H4 (cell line): ENCODE measurements at places on chromosomes 16 and 17. TPM values are rescaled to one million over a fixed set of nuclear protein-coding genes. Genes with fewer than 3 reads are reported as not detected.

Gene CETP
- total RNA-seq, result not detected in 2 replicates

- DNase-seq, result no peak
These were observed 113.7 kb upstream of the DHX40 start for GRCh38 chr17:59451706-59452105.

DNA sequence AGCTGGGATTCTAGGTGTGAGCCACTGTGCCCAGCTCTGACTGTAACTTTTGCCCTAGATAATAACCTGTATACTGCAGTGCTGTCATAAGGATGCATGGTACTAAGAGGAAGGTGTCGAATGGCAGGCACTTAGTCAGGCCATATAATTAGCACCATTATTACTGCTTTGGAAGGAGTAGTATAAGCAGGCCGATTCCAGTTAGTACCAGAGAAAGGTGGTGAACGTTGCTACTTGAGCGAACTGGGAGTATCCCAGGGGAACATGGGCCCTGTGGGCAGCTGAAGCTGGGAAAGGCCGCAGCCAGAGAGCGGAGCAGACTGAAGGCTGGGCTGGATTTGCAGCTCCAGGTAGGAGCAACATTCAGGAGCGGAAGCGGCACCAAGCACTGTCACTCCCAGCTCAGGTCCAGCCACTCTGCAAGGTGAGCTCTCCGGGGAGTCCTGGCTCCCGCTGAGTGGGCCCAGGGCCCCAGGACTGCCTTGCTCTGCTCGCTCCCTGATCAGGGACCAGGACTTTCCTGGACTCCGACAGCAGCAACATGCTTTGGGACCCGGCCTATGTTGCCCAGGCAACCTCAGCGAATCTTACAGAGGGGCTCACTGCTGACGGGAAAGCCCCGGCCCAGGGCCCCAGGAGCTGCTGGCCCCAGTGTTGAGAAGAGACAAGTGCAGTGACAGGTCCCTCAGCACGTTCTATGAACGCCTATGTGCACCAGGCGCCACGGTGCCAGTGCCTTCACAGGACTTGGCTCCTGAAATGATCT, 28.6 kb downstream of the C16orf74 start:
- DNase-seq, result no peak

- peak; percentile 65 for DNase-seq
These were observed 46.3 kb downstream of the DNAH9 start for GRCh38 chr17:11644265-11645212.

Gene MFSD11
- total RNA-seq, result 33.5 and 36.7 TPM in 2 replicates

Gene PLA2G10
- total RNA-seq, result not detected in 2 replicates

Gene ACSM3
- 1.6 and 3.5 TPM in 2 replicates for total RNA-seq

Gene PRSS22
- not detected in 2 replicates for total RNA-seq

DNA sequence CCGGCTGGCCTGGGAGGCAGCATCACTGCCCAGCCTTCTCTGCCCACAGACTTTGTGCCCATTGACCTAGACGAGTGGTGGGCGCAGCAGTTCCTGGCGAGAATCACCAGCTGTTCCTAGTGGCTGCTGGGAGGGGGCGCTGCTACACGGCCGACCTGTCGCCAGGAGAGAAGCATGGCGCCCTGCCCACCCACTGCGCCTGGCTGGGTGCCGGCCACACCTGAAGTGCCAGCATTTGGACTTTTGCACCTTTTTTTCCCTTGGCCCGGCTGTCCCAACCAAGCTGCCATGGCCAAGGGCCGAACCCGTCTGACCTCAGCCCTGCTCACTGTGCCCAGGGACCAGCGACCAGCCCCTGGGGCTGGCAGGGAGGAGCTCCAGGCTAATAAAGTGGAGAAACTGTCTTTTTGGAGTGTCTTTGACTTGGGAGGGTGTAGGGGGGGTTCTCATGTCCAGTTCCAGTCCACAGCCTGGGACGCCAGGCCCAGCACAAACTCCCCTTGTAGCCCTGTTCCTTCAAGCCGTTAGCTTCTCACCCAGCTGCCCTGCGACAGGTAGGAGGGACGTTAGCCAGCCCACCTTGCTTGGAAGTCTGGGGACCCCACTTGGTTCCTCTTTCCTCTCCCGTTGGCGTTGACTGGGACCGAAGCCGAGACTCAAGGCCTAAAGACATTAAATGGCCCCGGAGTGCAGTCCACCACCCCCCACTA, 939 bp upstream of the WDR90 start:
- DNase-seq, result peak; percentile 21

Gene CCL8
- not detected in 2 replicates for total RNA-seq

- no peak for DNase-seq
These were observed 55.1 kb downstream of the CENPV start for GRCh38 chr17:16298140-16298662.

Gene SLC16A6
- 1.2 and 2.7 TPM in 2 replicates for total RNA-seq

DNA sequence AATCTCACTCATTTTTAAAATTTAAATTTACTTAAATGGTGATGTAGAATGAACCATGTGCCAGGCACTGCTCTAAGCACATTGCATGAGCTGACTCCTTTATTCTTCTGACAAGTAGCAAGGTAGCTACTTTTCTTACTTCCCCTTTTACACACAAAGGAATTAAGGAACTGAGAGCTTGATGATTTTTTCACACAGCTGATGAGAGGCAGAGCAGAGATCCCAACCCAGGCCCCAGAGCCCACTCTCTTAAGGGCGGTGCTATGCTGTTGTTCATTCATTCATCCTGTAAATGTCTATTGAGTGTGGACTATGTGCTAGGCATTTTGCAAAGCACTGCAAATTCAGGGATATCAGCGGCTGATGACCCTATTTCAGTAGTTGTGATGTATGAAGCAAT, 17.9 kb downstream of the SEC14L5 start:
- no peak for DNase-seq

DNA sequence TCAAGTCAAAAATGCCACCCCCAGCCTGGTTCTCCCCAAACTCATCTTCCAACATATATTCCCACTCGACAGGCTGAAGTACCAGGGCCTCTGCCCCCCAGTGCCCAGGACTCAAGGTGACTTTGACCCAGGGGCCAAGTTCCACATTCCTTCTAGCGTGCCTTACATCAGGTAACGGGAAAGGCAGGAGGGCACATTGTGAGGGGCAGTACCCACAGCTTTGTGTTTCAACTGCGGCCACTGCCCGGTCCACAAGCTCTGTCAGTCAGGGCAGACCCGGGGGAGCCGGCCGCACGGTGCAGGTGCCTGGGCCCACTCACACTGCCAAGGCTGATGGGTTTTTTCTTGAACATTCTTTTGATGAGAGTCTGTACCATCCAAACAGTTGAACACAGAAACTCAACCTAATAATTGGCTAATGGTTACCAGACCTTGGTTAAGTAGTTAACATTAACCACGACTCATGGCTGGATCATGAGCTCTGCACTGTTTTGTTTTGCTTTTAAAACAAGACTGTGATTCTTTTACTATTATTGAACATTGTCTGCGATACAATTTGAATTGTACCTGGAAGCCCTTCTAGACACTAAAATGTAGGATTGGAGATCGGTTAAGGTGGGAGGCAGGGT, 17.6 kb downstream of the ACE start:
- DNase-seq, result no peak

DNA sequence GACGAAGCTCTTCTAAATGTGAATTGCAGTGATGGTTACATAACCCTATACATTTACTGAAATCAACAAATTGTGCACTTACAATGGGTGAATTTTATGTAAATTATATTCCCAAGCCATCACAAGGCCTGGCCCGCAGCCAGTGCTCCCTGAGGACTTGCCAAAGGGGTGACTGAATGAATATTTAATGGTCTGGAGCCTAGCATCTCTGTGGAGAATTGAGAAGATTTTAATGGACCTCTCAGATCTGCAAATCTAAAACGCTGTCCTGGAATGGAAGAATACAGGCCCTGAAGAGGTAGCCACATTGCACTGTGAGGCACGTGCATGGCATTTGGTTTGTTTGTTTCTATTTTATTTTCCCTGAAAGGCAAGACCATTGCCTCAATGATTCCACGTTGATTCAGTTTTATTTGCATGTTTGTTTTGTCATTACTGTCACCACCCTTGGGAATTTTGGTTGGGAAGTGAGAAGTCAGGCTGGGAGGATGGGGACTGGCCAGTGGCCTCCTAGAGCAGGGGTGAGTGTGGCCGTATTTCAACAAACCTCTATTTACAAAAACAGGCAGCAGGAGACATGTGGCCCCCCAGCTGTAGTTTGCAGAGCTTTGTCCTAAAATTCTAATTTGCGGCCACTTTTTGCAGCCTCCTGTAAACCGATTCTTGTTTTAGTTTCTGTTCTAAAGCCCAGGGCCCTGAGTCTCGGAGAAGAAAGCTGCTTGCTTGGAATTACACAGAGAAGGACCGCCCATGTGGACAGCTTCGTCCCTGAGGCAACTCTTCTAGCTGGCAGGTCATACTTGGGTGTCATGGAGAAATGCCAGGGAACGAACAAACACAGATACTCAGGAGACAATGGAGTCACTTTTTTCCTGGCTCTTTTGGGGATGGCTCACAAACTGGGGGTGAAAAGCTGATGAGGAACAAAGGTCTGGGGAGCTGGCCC, 40.5 kb upstream of the GCSH start:
- peak; percentile 56 for DNase-seq

Gene ZNF385C
- 0.04 TPM in 1 of 2 replicates, not detected in the other for total RNA-seq

- DNase-seq, result no peak
These were observed 53.5 kb downstream of the MARCHF10 start for GRCh38 chr17:62754631-62755030.

DNA sequence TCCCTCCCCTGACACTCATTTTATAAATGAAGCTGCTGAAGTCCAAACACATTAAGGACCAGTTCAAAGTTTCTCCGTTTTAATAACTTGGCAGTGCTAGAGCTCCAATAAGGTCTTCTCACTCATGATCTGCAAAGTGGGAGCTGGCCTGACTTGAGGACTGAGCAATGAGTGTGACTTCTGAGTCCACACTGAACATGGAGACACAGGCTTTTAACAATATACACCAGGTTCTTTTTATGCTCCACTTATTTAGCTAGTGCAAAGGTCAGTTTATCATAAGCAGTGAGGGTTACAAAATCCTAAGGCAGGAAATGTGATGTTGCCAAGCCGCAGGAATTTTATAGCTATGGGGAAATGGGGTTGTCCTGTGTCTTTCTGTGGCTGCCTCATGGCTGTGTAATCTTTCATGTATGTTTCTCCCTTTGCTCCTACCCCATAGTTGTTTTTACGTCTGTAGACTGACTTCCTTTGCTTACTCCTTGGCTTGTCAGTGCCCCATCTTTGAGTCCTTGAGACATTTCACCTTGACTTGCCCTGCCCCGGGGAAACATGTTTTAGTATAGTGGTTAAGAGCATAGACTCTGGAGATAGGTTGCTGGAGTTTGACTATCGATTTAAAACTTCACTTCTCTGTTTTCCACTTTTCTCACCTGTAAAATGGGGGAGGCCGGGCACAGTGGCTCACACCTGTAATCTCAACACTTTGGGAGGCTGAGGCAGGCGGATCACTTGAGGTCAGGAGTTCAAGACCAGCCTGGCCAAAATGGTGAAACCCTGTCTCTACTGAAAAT, 12.2 kb upstream of the MMD start:
- DNase-seq, result peak; percentile 97

- DNase-seq, result no peak
These were observed 6.3 kb downstream of the CDH5 start for GRCh38 chr16:66372898-66373155.

DNA sequence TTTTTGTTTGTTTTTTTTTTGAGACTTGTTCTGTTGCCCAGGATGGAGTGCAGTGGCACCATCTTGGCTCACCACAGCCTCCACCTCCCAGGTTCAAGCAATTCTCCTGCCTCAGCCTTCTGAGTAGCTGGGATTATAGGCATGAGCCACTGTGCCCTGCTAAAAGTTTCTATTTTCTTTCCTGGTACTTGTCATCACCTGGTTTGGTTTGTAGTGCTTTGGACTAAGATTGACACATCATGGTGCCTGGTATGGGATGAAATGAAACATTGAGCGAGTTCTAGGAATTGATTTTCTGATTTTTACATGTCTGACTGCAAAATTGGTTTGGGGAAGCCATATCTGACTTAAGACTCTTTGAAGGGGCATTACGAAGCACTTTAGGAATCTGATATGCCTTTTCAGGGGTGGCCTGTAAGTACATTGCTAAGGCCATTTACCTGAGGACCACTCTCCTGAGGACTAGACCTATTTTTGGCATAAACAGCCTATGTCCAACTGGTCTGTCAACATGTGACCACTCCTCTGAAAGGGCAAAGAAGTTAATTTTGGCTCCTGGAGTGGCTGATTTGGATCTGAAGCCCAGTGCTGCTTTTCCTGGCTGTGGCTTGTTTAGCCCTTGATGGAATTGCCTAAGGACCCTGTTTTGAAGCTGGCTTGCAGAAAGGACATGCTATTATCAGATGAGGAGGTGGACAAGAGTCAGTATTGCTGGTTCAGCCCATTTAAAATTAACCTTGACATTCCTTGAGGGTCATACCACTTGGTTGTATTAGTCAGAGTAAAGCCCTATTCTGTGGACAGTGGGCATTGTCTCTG, 18.4 kb upstream of the TBKBP1 start:
- DNase-seq, result no peak

GRCh38 chr17:29292992-29293889, 707 bp downstream of the NUFIP2 start:
- peak; percentile 44 for DNase-seq

- no peak for DNase-seq
These were observed 5.0 kb downstream of the RCVRN start for GRCh38 chr17:9900044-9900594.

- DNase-seq, result peak; percentile 25
These were observed 6.7 kb downstream of the CAMTA2 start for GRCh38 chr17:4980644-4981216.

DNA sequence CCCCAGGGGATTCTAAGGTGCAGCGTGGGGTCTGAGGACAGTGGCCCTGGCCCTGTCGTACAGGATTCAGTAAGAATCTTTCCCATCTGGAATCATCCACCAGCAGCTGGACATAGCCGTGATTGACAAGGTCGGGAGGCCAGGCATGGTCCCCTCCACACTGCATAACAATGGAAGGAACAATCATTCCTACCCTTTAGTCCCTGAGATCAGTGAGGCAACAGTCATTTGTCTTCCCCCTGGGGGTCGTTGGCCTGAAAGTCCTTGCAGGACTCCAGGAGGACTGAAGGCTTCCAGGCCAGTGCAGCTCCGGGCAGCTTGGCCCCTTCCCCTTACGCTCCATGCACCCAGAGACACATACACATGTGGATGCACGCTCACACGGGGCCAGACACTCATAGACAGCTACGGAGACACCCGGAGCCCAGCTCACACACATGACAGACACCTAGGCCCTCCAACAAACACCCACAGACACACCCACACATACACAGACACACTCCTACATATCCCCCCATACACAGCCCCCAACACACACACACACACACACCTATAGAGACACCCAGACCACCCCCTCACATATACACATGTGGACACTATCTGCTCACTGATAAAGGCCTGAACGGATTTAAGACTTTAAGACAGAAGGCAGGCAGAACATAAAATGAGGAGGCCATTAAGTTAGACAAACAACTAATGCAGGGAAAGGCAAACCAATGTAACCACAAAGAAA, 42.9 kb downstream of the LITAF start:
- no peak for DNase-seq

Gene ZNF207
- total RNA-seq, result 145 and 203 TPM in 2 replicates

Gene GLTPD2
- total RNA-seq, result not detected in 2 replicates

- no peak for DNase-seq
These were observed 93.0 kb upstream of the RPL38 start for GRCh38 chr17:74110467-74110866.

Gene BIRC5
- 154 and 157 TPM in 2 replicates for total RNA-seq
